Naive thymus-derived CD4-positive, alpha-beta T cell (primary cell): ENCODE measurements at places on chromosomes 4 and X. TPM values are rescaled to one million over a fixed set of nuclear protein-coding genes. Genes with fewer than 3 reads are reported as not detected.

GRCh38 chr4:97386969-97387368 is 756.3 kb downstream of the STPG2 start:
- H3K27ac ChIP-seq: no peak overlapping the region
- no peaks in the 10 kb centered on the region for H3K4me1 ChIP-seq
- DNase-seq: no peak
- H3K36me3 ChIP-seq: no peaks in the 10 kb centered on the region

DNA sequence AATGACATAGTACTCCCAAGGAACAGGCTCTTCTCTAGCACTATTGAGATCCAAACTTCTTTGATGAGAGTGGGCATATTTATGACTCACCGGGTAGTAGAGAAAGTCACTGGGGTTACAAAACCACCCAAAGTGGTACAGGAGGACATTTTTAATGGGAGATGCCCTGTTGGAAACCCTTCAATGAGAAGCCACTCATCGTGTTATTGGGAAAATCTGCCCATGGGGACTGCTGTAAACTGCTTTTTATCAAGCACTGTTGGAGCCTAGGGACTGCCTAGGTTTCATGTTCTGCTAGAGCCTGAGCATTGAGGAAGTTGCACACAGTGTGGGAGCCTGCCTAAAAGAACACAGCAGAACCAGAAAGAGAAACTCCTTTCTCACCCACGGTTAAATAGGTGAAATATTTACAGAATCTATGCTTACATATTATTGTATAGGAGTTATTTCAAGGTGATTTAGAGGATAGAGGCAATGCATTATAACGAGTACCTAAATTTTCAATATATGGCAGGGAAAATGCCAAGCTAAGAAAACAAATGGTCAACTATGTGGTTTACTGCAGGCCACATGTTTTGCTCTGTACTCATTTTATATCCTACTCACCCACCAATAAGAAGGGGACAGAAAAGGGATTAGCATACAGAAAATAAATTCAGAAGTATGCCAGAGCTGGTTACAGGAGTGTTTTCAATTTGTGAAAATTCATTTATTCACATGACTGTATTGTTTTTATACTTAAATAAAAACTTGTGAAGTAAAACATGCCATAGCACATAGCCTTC is 559.1 kb downstream of the FSTL5 start:
- H3K27me3 ChIP-seq: no peaks in the 10 kb centered on the region
- no peak overlapping the region for H3K4me3 ChIP-seq
- no peak overlapping the region for H3K27ac ChIP-seq
- H3K36me3 ChIP-seq: no peaks in the 10 kb centered on the region

DNA sequence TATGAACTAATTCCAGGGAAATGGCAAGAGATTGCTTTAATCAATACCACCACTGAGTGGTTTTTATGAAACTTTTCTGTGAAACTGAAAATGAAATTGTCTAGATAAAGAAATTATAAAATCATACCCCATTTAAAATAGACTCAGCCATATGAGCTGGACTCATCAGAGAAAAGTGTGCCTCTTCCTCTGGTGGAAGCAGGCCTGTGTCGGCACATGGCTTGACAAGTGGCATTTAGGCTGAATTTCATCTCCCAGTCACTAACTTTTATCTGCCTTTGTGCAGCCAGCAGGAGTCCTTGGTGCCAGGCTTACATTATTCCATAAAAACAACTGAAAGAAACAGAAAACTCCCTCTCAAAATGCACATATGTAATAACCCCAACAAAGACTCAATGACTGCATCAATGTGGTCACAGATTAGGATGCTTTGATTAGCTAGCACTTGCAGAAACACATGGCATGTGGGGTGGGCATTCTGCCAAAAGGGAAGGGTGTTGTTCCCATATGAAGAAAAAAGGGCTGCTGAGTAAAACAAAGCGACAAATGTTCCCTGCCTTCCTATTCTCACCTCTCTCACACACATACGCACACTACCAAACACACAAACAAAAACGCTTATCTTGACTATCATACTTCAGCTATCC is 232.3 kb downstream of the PABPC4L start:
- H3K4me1 ChIP-seq: no peaks in the 10 kb centered on the region
- H3K27me3 ChIP-seq: no peaks in the 10 kb centered on the region
- H3K27ac ChIP-seq: no peak overlapping the region
- H3K4me3 ChIP-seq: no peak overlapping the region

GRCh38 chr4:106201373-106201772 is 114.6 kb downstream of the TBCK start:
- no peak overlapping the region for H3K27ac ChIP-seq
- H3K36me3 ChIP-seq: no peaks in the 10 kb centered on the region
- no peaks in the 10 kb centered on the region for H3K4me1 ChIP-seq
- no peak for DNase-seq
- H3K4me3 ChIP-seq: no peak overlapping the region

The TREX2 gene
- 5.5 TPM for total RNA-seq

The SEC24B gene
- total RNA-seq: 41.8 TPM

GRCh38 chrX:74117962-74118902 is 185.7 kb upstream of the ZCCHC13 start:
- H3K4me3 ChIP-seq: no peak overlapping the region
- H3K36me3 ChIP-seq: no peaks in the 10 kb centered on the region
- DNase-seq: no peak
- no peaks in the 10 kb centered on the region for H3K27me3 ChIP-seq
- no peak overlapping the region for H3K27ac ChIP-seq
- H3K4me1 ChIP-seq: no peaks in the 10 kb centered on the region
